ENCODE measurements at places on chromosomes 3 and 15. TPM values are rescaled to one million over a fixed set of nuclear protein-coding genes. Genes with fewer than 3 reads are reported as not detected.

UROC1 gene
- not detected for total RNA-seq

BUB1B gene
- 23.8 TPM for total RNA-seq

SNX22 gene
- total RNA-seq, result 0.42 TPM

SPATA12 gene
- total RNA-seq, result not detected

ITIH3 gene
- 1.4 TPM for total RNA-seq

GOLGA8F gene
- not detected for total RNA-seq

GP5 gene
- total RNA-seq, result 0.90 TPM

C2CD4A gene
- total RNA-seq, result 0.11 TPM

DNA sequence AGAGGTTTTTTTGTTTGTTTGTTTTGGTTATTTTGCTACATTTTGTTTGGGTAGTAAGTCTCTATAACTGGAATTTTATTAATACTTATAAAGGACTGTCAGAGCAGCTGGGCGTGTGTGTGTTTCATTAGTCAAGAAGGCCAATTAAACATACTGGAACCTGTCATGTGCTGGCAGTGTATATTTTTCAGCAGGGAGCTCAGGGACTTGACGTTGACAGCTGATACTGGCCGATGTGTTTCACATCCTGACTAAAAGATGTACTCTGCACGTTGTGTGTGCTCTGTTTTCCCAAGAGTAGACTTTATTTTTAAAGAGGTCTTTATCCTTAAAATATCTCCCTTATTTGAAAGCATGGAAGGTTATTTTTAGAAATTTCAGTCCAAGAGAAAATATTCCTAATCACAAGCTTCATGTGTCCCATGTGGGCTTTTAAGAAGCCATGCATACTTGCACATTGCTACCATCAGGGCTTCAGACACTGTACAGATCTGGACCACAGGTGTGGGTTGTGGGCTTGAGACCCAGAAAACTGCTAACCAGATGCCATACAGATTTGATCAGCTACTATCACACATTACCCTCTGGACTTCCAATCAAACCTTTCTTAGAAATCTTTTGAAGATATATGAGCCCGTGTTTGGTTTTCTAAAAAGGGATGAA lies 135.9 kb downstream of the FEZF2 start:
- no peak for DNase-seq

DNA sequence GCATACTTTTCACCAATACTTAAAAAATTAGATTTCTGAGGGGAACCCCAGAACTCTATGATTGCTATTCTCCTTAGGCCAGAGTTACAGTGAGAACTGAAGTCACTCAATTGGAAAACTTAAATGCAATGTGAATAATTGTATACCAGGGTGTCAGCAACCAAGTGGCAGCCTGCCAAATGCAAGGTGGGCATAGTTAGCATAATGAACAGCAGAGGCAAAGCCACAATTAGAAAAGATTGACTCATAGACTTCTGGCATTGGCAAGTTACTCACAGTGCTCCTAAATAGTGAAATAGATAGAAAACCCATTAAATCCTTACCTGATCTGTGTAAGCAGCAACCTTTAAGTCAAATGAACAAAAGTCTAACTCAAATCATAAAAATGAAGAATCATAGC lies 94.9 kb downstream of the BCHE start:
- DNase-seq, result no peak

GRCh38 chr3:179895330-179895729 lies 141.4 kb downstream of the PEX5L start:
- DNase-seq, result no peak

DNA sequence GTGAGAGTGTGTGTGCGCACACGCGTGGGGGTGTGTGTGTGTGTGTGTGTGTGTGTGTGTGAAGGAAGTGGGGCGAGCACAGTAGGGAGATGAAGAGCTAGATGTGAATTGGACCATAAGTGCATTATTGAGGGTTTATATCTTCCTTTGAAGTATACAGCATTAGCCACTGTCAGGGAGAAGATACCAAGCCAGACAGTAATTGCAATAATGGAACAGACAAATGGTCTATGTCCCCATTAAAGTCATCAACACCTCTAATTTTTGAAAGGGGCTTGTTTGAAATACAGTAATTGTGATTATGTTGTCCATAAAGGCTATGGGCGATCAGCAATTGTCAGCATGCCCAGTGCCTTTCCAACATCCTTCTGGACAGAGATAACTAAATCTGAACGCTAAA lies 429.2 kb upstream of the NR2F2 start:
- no peak for DNase-seq

- DNase-seq, result no peak
Observed at GRCh38 chr3:186696522-186696921, 20.6 kb upstream of the KNG1 start.

GRCh38 chr3:99978221-99978620 lies 136.1 kb downstream of the FILIP1L start:
- DNase-seq, result no peak

- DNase-seq, result peak; percentile 25
Observed at GRCh38 chr3:167406876-167407492, 26.9 kb upstream of the ZBBX start.

DNA sequence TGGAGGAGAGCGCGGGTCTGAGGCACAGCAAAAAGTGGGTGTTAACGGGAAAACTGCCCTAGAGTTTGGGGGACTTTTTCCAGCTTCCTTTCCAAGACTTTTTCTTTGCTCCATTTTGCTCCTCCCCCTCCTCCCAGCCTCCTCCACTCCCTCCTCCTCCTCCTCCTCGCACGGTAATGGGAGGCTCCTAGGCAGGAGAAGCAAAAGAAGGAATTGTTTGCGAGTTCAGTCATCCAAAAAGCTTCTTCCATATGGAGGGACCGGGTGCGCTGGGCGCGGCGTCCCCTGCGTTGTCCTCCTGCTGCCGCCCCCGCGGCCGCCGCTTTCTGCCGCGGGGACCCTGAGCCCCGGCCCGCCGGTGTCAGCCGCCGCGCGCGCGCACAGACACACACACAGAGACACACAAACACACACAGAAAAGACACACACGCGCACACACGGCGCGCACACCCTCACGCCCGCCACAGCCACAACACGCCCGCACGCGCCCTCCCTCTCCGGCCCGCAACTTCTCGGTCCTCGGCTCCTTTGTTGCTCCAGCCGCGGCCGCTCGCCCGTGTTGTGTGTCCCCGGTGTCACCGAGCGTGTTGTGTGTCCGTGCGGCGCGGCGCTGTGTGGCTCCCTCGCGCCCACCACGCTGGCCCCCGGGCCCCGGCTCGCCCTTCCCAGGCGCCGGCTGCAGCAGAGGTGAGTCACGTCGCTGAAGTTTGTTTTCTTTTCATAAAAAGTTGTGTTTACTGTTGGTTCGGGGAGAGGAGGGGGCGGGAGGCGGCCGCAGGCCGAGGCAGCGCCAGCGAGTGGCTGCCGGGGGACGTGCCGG lies at the start of gene BOC:
TSS of gene BOC (plus strand) at position 228 of the 820 bp plus-strand sequence. CDS start 38,246 bp downstream, outside the sequence.
- DNase-seq, result peak; percentile 74

- no peak for DNase-seq
Observed at GRCh38 chr15:50259276-50259675, 6.2 kb downstream of the HDC start.

- no peak for DNase-seq
Observed at GRCh38 chr3:13565581-13566452, 16.9 kb downstream of the FBLN2 start.

DNA sequence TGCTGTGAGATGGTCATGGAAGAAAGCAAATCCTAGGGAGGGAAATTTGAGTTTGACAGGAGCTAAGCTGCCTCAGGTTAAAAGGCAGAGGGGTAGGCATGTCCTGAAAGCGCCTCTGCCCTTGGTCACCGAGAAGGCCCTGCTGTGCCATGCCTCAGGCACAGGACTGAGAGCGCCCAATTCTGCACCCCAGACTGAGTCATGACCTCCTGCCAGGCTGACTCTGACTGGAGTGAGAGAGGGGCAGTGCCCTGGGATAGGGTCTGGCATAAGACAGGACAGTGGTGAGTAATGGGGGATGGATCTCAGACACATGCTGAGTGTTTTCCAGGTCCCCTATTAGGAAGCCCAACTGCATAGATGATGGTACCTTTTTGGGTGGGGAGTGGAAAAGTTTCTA lies 44.4 kb downstream of the EPHB1 start:
- no peak for DNase-seq

- DNase-seq, result no peak
Observed at GRCh38 chr3:101861212-101861788, 12.0 kb downstream of the NFKBIZ start.

DNA sequence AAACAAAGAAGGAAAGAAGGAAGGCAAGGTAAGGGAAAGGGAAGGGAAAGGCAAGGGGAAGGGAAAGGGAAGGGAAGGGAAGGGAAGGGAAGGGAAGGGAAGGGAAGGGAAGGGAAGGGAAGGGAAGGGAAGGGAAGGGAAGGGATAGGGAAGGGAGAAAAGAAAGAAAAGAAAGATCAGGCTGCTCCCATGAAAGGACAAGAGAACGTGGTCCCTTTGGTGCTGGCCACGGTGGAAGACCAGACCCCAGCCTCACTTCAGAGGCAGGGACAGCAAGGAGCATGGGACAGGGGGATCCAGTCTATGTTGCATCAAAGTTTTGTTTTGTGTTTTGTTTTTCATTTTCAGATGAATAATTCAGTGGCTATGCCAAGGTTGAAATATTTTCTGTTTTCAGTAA lies 111.4 kb upstream of the IGF1R start:
- no peak for DNase-seq

GRCh38 chr3:20083253-20083652 lies 43.0 kb downstream of the KAT2B start:
- DNase-seq, result no peak

DNA sequence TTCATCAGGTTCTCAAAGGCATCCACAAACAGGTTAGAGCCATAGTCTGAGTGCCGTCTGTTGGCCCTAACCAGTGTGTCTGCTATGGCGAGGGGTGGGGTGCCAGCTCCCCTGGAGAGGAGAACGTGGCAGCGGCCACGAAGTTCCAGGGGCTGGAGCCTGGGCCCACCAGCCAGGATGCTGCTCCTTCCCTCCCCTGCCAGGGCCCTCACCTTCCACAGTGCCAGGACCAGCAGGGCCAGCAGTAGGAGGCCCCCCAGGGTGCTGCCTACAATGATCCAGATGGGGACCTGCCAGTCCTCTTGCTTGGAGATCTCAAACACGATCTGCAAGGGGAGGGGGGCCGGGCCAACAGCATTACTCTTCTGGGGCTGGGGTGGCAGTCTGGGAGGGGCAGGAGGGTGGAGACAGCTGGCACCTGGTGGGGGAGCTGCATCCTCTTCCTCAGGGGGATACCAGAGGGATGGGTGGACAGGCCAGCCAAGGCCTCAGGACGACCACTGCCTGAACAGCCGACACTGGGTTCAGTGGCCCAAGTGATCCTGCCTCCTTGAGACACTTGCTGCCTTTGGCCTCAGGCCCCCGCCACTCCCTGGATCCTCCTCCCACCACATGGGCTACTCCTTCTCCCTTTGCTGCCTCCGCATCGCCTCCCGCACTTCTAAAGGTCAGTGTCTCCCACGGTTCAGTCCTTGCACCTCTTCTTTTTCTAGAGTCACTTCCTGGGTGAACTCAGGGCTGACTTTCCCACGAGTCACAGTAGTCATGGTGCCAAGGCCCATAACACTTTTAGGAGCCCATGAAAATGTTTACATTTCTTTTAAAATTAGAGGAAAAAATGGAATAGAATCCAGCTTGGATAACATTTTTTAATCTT lies 26.3 kb downstream of the FEM1B start:
- no peak for DNase-seq

- DNase-seq, result no peak
Observed at GRCh38 chr3:52234516-52235447, 4.2 kb downstream of the TWF2 start.

DNA sequence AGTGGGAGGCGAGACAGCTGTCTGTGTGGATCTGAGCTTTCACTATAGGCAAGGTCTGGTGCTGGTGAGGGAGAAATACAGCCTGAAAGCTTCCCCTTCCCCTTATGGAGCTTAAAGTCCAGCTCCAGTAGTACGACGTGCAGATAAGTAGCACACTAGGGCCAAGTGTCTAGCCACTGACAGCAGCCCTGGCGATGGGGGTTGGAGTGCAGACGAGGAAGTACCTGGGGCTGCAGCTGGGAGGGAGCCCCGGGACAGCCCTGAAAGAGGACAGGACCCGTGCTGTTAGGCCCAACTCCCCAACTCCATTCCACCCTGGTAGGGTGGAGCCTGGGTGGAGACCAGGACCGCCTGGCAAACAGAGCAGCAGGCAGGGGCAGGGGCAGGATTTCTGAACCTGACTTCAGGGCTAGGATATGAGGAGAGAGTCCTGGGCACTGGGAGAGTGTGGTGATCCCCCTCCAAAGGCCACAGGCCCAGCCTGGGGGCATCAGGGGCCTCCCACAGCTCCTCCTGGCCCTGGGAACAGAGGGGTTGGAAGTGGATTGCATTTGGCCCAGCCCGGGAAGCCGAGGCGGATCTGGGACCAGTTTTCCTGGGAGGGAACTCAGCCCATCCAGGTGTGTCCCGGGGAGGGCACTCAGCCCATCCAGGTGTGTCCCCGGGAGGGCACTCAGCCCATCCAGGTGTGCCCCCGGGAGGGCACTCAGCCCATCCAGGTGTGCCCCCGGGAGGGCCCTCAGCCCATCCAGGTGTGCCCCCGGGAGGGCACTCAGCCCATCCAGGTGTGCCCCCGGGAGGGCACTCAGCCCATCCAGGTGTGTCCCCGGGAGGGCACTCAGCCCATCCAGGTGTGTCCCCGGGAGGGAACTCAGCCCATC lies 42.8 kb downstream of the BDH1 start:
- DNase-seq, result no peak

- no peak for DNase-seq
Observed at GRCh38 chr15:80828796-80829195, 49.6 kb downstream of the CEMIP start.

GRCh38 chr3:50574444-50574831 lies 5.1 kb downstream of the HEMK1 start:
- DNase-seq, result no peak

GRCh38 chr3:5264896-5265770 lies 77.6 kb downstream of the EDEM1 start:
- DNase-seq, result no peak

DNA sequence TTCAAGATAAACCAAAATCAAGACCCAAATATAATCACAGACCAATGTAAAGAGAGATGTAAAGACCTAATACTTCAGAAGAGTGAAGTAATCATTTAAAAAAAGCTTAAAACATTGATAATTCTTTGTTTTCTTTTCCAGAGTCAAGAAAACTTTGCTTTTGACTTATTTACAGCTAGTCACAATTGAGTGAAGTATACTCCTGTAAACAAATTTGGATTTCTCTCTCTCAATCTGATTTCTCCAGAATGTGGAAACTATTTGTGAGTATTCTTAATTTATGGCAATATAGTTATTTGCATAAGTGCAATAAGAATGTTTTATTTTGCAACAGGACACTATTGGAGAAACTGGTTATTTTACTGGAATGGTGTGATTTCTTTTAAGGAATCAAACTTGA lies 43.7 kb upstream of the ZBTB20 start:
- no peak for DNase-seq

DNA sequence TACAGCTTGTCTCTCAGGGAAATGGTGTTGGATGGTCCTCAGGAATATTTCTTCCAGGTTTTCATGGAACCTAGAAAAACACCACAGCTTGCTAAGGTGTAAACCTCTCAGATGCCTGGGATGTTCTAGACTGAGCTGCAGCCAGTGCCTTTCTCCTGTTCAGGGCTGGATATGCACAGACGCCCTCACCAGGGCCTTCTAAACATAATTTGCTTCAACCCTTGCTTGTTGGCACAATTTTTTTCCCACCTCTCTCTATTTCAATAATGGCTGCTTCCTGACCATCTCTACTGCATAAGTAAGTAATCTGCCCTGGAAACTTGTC lies 28.2 kb downstream of the SIAH2 start:
- no peak for DNase-seq

Data from urinary bladder (tissue), 4 donors.